ENCODE measurements at places on chromosomes 4 and X. TPM values are rescaled to one million over a fixed set of nuclear protein-coding genes. Genes with fewer than 3 reads are reported as not detected.

- DNase-seq: no peak
Observed at GRCh38 chr4:53573696-53574095, 17.6 kb downstream of the LNX1 start.

DNA sequence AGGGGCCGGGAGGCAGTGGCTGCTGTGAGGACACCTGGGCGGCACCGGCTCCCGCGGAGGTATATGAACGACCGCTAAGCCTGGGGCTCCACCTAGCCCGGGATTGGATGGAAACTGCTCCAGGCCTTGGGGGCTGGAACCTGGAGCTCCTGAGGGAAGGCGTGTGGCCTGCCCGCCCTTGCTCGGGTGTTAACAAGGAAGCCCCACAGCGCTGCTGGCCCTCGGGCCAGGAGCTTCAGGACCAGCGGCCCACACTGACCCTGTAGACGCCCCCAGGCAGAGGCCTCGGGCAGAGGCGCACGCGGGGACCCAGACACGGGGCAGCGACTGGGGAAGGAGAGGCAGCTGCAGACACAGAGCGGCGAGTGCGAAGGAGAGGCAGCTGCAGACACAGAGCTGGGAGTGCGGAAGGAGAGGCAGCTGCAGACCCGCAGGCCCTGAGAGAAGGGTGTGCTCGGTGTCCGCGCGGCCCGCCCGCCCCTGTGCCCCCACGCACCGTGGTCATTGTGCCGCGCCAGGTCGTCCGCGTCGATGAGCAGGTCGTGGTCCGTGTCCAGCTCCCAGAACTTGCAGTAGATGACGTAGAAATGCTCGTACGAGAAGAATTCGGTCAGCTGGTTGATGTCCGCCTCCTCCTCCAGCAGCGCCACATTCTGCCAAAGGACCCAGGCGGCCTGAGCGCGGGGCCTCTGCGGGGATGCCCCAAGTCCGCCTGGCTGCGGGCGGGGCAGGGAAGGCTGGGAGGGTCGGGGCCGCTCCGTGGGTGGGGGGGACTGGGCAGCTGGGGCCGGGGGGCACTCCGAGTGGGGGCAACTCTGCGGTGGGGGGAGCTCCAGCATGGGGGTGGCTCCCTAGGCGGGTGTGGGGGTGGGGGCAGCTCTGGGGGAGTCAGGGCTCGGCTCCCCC is 26.7 kb upstream of the GTPBP6 start:
- DNase-seq: no peak

- no peak for DNase-seq
Observed at GRCh38 chr4:1802720-1803522, 9.8 kb downstream of the FGFR3 start.

DNA sequence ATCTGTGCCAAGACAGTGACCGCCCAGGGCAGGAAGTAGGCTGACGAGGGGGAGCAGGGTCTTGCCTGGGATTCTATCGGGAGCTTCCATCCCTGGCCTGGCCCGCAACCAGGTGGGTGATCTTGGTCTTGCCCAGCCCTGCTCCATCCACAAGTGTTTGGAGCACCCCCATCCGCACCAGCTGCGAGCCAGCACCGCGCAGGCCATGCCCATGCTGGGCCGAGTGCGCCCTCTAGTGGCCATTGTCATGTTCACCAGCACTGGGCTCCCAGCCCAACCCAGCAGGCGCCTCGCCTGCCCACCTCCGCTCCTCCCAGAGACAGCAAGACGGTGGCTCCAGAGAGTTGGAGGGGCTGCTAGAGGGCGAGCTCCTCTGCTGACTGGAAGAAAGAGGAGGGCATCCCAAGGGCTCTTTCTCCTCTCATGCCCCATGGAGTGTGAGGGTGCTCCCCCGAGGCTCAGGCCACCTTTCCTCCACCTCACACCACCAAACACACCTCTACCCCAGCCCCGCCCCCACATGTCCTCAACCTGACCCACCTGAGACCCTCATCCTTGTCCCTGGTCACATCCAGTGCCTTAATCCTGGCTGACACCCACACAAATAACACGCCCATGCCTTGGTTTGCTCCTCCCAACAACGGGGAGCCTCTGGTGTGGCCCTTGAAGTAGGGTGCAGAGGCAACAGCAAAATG is 9.8 kb upstream of the ATP2B3 start:
- DNase-seq: peak; percentile 96

GRCh38 chrX:45714866-45715265 is 514.2 kb upstream of the DIPK2B start:
- DNase-seq: no peak

DNA sequence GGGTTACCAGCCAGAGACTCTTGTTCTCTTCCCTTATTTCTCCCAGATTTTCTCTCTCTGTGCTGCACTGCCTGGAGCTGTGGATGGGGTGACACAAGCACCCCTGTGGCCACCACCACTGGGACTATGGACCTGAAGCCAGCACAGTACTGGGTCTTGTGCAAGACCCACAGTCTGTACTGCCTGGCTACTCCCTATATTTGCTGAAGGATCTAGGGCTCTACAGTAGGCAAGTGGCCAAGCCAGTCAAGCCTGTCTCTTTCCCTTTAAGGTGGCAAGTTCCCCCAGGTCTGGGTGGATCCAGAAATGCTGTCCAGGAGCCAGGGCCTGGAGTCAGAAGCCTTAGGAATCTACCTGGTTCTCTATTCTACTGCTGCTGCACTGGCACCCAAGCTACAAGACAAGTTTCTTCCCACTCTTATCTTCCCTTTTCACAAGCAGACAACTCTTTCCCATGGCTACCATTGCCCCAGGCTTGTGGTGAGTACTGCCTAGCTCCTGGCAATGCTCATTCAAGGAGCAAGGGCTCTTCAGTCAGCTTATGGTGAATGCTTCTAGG is 28.4 kb upstream of the CT47A1 start:
- DNase-seq: no peak

Gene TRIM75
- total RNA-seq: not detected

Gene PCDH7
- total RNA-seq: 40.7 TPM

Gene NRK
- 0.42 TPM for total RNA-seq
